ENCODE measurements at places on chromosomes 13 and 19. TPM values are rescaled to one million over a fixed set of nuclear protein-coding genes. Genes with fewer than 3 reads are reported as not detected.

SLC10A2 gene
- total RNA-seq = not detected

SULT2A1 gene
- not detected for total RNA-seq

DNA sequence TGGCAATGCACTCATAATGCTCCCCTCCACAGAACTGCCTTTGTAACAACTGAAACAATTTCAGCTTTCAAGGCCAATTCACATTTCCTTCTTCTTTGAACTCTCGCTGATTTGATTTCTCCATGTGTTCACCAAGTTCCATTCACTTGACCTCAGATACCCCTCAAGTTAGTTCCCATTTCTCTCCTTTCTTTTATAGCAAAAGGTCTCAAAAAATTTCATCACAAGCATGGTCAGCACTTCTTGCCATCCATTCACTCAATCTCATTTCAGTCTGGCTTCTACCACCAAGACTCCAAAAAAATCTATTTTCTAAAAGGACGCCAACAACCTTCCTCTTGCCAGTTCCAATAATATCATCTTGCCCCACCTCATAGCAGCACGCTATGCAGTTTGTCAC lies 135.7 kb downstream of the DIAPH3 start:
- DNase-seq = no peak

- no peak for DNase-seq
Observed at GRCh38 chr19:53874606-53874990, 6.9 kb downstream of the MYADM start.

DNA sequence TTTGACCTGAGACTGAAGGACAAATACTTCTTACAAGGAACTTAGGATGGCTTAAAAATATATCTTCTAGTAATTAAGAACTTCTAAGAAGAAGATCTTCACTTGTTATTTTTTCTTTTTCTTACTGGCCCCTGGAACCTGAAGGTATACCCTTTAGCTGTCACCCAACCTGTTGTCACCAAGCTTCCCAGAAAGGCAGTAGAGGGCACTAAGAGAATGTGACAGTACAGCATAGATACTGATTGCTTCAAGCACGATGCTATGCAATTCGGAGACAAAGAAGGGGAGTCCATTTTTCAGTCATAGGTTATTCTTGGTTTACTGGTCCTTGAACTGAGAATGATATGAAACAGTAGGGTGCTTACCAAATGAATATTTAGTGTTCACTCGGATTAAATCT lies 208.3 kb upstream of the PCDH9 start:
- peak; percentile 50 for DNase-seq

All from myocyte (in vitro differentiated cells).